SW 1271 (cell line): ENCODE measurements at places on chromosomes 6 and 20.
A peak's percentile ranks its signal among the peaks of the same experiment; 100 is the strongest.

GRCh38 chr20:25987073-25987927 lies 290.6 kb upstream of the ZNF337 start:
- DNase-seq = peak; percentile 65

GRCh38 chr20:50826121-50826520 lies 31.3 kb downstream of the BCAS4 start:
- DNase-seq = no peak

- no peak for DNase-seq
These were observed 43.2 kb downstream of the SSR1 start for GRCh38 chr6:7269816-7270215.

DNA sequence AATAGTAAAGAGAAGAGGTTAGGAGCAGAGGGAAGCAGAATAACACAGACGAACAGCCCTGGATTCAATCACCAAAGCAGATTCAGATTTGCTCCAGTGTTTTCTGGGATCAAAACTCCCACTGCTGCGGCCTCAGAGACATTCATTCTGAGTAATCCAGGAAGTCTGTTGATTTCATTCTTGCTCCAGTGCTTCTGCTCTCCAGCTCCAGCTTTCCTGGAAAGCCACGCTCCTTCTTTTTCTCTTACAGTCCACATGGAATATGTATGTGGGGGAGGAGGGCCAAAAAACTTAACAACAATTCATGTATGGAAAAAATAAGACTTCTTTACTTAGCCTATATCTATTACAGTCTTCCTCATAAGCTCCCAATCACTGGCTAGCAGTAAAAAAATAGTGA lies 26.4 kb upstream of the UST start:
- DNase-seq = no peak

GRCh38 chr6:163708466-163708865 lies 293.9 kb downstream of the QKI start:
- no peak for DNase-seq

GRCh38 chr6:79719248-79719960 lies 88.3 kb downstream of the SH3BGRL2 start:
- no peak for DNase-seq

DNA sequence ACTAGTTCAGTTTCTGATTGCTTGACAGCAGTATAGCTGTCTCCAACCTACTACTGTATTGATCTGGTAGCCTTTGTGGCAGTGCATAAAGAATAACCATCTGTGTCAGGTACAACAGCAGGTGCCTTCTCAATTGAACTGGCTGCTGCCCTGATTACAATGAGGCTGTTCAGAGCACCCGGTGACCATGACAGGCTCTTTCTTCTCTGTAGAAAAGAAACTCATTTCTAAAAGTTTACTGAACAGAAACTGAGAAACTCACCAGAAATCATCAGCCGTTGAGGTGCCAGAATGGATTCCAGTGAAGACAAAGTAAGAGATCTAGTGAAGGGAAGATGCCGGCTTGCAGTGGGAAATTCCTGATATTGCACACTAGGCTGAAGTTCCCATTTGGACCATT lies 954.4 kb downstream of the PHF3 start:
- no peak for DNase-seq

- no peak for DNase-seq
These were observed 32.1 kb upstream of the MANEA start for GRCh38 chr6:95545226-95545625.

GRCh38 chr20:47320990-47321805 lies 35.3 kb downstream of the ZMYND8 start:
- DNase-seq = peak; percentile 47

GRCh38 chr20:32637311-32637710 lies 36.4 kb downstream of the C20orf203 start:
- DNase-seq = no peak

- no peak for DNase-seq
These were observed 88.7 kb upstream of the PRDM1 start for GRCh38 chr6:105997482-105997881.

- DNase-seq = no peak
These were observed 330.1 kb downstream of the RIMS1 start for GRCh38 chr6:72216222-72217068.

DNA sequence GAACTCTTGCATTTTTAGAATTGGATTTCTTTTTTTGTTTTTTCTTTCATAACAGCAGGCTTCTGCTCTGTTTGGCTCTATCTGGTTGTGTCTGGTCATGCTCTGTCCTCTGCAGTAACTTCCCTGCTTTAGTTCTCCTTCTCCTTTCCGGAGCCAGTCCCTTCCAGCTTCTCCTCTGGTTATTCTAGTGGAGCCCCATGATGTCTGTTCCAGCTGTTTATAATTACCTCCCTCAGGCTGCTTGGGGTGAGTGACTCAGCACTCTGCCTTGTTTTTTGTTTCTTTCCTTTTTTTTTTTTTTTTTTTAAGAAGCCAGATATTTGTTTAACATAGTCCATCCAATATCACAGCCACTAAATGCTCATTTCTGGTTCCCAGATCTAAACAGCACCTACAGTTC lies 409.6 kb downstream of the MAFB start:
- DNase-seq = no peak

DNA sequence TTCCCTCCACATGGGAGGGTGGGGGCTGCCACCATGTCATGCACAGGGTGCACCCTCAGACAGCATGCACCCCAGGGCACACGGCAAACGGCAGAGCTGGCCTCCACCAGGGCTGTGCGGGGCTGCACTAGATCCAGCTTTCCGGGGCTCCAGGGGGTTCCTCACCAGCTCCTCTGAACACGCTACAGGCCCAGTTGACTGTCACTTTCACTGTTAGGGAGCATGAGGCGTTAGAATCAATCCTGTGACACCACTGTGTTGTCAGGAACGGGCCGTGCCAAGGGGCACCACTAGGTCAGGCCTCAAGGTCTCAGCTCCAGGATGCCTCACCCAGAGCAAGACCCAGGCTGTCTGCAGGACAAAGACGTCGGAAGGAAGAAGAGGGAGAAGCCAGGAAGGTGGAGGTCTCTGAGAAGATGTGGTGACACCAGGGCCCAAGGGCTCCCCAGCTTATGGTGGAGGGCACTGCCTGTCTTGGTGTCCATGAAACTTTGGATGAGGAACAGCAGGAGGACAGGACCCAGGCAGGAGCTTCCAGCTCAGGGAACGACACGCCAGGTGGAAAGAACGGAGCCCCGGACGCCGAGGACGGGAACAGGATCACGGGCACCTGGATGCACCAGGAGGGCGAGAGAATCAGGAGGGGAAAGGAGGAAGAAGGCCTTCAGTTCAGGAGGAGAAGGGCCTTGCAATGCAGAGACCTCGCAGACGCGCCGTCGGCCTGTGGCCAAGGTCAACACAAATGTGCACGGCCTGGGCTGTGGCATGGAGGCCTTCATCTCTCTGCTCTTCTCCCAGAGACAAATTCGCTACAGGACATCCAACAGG lies 49.5 kb downstream of the YTHDF1 start:
- no peak for DNase-seq

- DNase-seq = no peak
These were observed 5.3 kb upstream of the RBM38 start for GRCh38 chr20:57385940-57386339.

GRCh38 chr6:35011096-35012041 lies 122.3 kb downstream of the ANKS1A start:
- no peak for DNase-seq
